Effector memory CD8-positive, alpha-beta T cell (primary cell): ENCODE measurements at places on chromosomes 3 and 15.

- DNase-seq, result no peak
Measured at GRCh38 chr3:195094191-195094921, 176.6 kb downstream of the XXYLT1 start.

DNA sequence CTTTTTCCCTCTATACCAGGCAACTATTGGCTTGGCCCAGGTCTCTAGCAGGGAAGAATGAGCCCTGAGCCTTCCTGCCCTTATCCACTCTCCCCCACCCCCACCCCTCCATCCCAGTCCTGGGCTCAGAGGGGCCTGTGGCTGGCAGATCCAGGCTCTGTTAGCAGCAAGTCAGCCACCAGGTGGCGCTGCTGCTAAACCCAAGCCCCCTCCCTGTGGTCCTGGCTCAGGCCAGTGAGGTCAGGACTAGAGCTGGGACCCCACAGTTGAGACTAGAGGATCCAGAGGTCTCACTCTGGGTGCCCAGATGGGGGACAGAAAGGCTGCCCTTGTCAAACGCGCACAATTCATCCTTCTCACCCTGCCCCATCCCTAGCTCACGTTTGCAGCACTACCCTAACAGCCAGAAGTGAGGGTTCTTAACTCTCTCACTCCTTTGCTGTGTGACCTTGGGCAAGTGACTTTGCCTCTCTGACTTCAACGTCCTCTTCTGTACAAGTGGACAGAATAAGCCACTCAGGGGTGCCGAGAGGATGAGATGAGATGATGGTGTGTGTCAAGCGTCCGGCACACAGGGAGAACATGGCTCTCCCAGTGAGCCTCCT is 46.8 kb upstream of the SLC6A1 start:
- DNase-seq, result peak; percentile 15

- DNase-seq, result no peak
Measured at GRCh38 chr3:47888986-47889757, 86.2 kb downstream of the DHX30 start.

- DNase-seq, result no peak
Measured at GRCh38 chr3:72032441-72033135, 247.6 kb upstream of the PROK2 start.

DNA sequence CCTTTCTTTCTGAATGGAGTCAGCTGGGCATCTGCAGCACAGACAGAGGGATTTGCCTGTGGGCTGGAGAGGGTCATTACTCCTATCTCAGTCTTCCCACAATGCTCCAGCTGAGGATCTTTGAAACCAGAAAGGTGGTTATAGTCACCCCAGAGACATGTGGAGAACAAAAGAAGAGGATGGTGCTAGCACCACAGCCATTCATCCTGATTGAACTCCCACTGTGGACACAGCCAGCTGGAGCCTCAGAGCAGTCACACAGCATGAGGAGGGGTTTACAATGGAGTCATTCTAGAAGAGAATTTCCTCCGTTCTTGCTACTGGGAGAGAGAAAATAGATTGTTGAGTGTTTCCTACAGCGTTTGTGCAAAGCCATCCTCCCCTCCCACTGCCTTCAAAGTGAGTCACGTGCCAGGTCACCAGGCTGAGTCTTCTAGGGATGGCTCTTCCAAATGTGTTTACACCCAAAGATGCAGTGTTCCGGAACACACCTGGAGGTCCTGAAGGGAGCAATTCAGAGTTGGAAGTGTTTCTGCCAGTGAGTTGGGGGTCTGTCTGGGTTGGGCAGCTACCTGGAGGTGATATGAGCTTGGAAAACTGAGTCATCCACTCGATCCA is 18.9 kb upstream of the GREM1 start:
- no peak for DNase-seq

GRCh38 chr3:167861649-167862048 is 126.1 kb downstream of the SERPINI1 start:
- DNase-seq, result no peak

GRCh38 chr3:161038725-161039124 is 66.4 kb downstream of the B3GALNT1 start:
- no peak for DNase-seq

- DNase-seq, result no peak
Measured at GRCh38 chr3:185365291-185366073, 2.5 kb downstream of the MAP3K13 start.

- DNase-seq, result no peak
Measured at GRCh38 chr3:123431658-123432324, 17.1 kb downstream of the ADCY5 start.

GRCh38 chr15:31302029-31302657 is 24.5 kb upstream of the KLF13 start:
- no peak for DNase-seq

DNA sequence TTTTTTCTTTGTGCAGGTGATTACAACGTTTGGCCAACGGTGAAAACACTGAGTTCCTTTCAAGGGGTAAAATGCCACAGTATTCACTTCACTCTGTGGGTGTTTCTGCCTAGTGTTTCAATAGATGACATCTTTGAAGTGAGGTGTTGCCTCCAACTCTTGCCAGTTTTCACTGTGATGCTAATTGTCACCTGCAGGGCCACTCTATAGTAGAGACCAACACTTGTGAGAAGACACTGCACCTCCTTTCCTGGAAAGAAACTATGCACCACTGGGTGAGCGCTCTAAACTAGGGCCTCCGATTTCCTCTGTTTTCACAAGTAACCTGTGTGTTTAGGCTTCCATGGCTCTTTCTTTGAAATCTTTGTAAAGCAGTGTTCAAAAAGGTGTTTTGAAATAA is 98.3 kb downstream of the THRB start:
- DNase-seq, result no peak

- DNase-seq, result no peak
Measured at GRCh38 chr15:66955871-66956585, 109.4 kb upstream of the SMAD3 start.
